ENCODE measurements at places on chromosomes 11 and 22. TPM values are rescaled to one million over a fixed set of nuclear protein-coding genes. Genes with fewer than 3 reads are reported as not detected.

DNA sequence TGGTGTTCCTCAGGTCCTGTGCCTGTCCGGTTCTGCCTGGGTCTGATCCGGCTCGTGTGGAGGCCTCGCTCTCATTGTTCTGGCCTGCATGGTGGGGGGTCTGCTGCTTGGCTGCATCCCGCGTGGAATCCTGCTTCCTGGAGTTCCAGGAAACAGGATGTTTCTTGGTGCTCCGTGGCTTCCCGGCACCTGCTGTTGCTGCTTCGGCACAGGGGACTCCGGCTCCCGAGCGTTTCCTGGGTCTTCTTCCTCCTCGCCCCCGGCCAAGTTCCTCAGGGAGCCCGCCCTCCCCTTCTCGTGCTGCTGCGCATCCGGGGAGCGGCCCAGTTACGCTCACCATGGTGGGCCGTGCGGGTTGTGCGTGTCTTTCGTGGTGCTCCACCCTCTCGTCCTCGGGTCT lies 29.9 kb downstream of the GLB1L2 start:
- DNase-seq = no peak

GRCh38 chr22:47221840-47222615 lies 459.6 kb downstream of the TBC1D22A start:
- DNase-seq = no peak

GRCh38 chr11:73196576-73196975 lies 21.5 kb upstream of the P2RY2 start:
- DNase-seq = no peak

- peak; percentile 6 for DNase-seq
Measured at GRCh38 chr11:98766903-98767302, 253.8 kb upstream of the CNTN5 start.

DNA sequence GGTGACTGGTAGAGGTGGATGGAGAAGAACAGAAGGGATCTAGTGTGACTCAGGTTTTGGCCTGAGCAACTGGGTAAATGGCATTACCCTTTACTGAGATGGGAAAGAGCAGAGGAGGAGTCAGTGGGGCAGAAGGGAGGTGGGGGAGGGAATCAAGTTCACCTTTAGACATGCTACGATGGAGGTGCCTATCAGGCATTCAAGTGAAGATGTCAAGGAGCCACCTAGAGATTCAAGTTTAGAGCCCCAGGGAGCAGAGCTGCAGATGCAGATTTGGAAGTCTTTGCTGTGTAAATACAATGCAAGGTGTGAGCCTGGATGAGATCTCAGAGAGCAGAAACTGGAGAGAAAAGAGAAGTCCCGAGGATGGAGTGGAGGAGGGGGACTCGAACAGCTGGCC lies 979 bp upstream of the MOGAT2 start:
- no peak for DNase-seq

DNA sequence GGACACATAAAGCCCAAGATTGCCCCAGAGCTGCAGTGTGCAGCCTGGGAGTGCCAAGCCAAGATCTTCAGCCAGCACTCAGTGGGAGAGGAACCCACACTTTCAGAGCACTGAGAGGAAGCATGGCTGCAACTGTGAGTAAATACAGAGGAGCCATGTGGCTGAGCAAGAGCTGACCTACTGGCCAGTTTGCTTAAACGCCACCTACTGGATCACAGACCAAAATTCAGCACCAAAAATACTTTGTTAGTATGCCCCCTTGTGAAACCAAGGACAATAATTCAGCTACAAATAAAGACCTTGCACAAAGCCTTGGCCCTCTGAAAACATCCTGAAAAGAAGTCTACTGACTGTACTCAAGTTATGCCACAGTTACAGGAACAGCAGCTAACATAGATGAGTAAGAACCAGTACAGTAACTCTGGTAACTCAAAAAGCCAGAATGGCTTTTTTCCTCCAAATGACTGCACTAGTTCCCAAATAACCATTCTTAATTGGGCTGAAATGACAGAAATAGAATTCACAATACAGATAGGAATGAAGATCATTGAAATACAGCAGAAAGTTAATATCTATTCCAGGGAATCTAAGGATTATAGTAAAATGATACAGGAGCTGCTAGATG lies 10.1 kb upstream of the OR4A15 start:
- no peak for DNase-seq

The PRDM10 gene
- total RNA-seq = 11.4 TPM

The HSPB2 gene
- total RNA-seq = 0.82 TPM

The SDF2L1 gene
- 2.9 TPM for total RNA-seq

The B4GALNT4 gene
- 88.9 TPM for total RNA-seq
